Cortex of kidney (tissue), 1 donor: ENCODE measurements at places on chromosomes 11 and 22.

DNA sequence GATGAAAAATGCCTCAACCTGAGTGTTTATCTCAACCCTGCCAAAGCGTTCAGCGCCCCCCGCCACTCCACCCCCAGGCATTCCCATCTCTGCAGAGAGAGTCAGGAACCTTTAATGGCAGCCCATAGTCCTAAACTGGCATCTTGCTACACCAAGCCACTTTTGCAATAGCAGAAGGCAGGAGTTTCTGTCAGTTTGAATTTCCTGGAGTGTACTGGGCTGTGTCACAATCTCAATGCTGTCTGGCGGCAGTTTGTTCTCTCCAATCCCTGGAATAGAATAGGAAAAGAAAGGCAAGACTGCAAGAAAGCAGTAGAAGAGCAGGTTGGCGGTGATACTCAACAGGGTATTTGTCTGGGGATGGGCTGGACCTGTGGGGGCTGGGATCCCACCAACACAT is 32.9 kb upstream of the FLI1 start:
- no peak for DNase-seq

DNA sequence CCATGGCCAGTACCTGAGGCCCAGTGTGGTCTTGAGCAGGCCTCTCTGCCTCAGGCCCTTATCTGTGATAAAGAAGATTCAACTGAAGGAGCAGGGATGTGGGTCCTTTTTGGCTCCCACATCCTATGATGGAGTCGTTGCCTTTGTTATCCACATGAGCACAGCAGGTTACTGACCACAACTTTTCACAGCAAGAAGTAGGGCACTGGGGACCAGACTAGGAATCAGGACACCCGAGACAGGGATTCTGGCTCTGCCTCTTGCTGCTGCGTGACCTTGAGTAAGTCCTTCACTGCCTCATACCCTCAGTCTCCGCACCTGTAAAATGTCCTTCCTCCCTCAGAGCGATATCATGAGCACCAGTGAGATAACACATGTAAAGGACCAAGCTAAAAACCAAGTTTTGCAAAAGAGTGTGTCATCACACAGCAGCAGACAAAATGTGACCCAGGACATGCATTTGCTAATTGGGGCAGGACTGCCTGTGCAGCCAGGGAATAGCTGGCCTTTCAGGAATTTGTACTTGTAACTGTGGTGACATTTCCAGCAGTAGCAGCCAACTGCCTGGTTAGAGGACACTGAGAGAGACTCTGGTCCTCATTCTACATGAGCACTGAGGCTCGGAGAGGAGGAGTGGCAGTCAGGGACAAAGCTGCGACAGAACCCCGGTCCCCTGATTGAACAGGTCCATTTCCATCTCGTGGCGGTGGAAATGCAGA is 13.2 kb upstream of the SMIM35 start:
- DNase-seq, result no peak

DNA sequence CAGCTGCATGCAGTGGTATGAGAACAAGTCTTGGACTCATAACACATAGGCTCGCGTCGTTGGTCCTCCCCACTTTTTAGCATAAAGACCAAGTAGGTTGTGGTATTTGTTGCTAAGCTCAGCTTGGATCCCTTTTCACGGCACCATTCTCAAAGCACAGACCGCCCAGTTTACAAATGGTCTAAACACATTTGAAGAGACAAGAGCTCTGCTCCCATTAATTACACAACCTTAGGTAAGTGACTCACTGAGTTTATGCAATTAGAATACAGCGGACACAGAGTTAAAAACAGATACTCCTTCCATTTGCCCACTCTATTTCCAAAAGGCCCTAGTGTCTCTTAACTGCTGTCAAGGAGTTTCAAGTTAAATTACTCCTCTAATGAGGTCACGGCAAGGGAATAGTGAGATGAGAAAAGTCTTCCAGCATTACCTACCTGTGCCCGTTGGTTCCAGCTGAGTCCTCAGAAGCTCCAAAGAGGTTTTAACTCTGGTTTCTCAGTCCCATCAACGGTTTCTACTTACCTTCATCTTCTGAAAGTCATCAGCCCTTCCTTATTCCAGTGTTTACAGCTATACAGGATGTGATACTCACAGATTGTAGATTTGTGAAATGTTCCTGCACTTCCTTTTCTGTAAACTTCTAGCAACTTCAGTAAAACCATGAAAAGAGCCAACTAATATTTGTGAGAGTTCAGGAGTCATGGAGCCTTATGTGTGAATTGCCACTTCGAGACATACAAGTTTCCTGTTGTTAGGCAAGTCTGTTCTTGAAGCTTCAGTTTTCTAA is at the start of gene MS4A6A:
TSS of gene MS4A6A (minus strand) at position 543 of the 790 bp plus-strand sequence. CDS start 1,356 bp downstream, outside the sequence.
- no peak for DNase-seq

DNA sequence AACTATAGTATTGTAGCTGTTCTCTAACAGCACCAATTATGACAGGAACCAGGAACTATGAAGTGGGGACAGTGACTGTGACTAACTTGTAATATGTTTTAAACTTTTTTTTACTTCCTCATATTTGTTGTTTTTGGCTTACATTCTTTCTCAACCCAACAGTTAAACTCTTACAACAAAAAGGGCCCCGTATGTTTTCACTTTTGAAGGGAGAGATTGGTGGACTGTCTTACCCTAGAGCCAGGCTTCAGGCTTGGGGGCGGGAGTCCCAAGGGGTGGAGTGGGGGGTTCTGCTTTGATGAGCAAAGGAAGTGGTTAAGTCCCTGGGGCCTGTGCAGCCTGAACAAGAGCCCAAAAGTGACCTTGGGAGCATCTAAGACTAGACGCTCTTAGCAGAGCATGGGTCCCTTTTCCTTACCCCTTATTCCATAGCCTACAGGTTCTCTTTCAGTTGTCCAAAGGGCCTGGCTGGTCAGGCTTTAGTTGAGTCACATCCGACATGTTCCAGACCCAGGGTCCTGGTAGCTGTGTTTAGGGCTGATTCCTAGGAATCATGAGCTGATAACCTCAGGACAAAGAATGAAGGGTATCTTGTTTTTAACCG is 38.8 kb downstream of the STIM1 start:
- no peak for DNase-seq

GRCh38 chr22:22110548-22111266 is 128.1 kb upstream of the TOP3B start:
- no peak for DNase-seq

DNA sequence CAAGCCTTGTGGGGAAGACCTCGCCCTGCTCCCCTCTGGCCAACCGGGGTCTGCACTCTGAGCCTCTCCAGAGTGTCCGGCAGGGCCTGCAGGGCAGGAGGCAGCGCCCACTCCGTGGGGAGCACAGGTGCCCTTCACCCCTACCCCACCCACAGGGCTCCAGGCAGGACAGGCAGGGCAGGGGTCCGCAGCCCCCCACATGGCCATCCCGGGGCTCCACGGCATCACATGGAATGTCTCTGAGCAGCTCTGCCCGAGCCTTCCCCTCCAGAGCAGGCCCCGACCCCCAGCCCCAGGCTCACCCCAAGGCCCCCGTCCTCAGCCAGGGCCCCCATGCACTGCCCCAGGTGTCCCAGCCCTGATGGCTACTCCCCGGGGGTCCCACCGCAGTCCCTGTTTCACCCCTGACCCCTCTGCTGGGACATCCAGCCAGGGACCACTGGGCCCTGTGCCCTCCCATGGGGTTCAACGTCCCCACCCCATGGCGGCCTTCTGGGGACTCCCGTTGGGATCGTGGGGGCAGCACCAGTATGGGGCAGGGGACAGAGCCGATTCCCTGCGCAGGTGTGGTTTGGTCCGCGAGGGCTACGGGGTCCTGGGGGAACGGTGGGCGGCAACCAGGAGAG is 77.7 kb downstream of the BRD1 start:
- DNase-seq, result no peak

DNA sequence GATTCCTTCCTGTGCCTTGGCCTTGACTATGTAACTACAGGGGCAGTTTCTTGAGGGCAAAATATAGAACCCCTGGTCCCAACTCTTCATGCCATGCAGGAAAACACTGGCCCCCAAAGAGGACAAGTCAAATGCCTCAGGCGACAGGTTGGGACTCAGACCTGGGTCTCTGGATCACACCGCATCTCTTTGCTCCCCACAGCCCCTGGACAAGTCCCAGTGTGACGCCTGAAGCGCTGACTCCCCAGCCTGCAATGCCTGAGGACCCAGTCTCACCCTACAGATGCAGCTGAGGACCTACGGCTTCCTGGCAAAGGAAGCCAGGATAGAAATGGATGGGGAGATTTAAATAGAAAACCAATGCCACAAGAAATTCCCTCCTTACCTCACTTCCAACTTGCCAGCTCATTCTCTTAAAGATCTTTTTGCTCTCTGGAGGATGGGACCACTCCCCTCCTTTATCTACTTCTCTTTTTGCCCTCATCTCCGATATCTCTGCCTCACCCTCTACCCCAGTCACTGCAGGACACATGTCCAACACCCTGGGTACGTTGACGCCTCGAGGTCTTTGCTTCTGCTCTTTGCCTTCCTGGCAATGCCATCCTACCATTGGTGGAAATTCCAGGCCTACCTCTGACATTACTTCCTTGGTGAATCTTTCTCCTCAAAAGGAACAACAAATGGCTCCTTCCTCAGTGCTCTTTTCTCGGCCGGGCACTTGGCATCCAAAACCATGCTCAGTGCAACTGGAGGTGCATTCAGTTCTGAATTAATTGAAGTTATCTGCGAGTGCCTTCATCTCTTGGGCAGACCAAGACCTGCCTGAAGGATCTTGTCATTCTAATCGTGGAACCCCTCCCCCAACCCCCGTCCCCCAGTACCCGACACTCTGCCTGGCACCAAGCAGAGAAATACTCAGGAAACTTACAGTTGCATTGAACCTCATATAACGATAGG is 2.0 kb upstream of the PRDM11 start:
- DNase-seq, result no peak

GRCh38 chr11:19907008-19907579 is 194.5 kb downstream of the NAV2 start:
- no peak for DNase-seq

DNA sequence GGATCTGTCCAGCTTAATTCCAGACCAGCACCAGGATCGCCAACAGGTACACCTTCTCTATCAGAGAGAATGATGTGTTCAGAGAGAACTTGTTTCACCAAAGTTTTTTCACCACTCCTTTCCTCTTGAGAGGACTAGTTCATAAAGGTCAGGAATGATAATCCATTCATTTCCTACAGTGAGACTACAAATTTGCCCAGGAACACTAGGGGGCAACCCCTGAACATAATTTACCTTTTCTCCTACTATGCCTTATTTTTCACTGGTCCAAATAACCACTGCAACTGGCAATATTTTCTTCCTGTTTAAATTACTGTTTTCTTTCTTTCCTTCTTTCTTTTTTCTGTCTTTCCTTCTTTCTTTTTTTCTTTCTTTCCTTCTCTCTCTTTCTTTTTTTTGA is 22.5 kb downstream of the CAVIN3 start:
- no peak for DNase-seq

DNA sequence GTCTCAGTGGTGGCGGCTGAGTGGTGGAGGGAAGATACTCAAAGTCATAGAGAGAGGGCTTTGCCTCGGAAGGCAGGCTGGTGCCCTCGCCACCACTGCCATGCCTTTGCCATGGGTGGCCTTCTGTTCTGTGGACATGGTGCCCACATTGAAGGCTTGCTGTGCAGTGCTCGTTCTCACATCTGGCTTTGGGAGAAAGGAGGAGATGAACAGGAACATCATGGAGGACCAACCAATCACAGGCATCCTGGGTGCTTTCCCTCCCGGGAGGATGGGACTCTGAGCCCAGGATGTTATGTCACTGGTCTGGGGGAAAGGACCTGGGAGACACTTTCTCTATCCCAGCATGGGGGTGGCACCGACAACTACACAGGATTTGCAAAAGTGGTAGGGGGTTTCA is 82.3 kb upstream of the NARS2 start:
- no peak for DNase-seq

DNA sequence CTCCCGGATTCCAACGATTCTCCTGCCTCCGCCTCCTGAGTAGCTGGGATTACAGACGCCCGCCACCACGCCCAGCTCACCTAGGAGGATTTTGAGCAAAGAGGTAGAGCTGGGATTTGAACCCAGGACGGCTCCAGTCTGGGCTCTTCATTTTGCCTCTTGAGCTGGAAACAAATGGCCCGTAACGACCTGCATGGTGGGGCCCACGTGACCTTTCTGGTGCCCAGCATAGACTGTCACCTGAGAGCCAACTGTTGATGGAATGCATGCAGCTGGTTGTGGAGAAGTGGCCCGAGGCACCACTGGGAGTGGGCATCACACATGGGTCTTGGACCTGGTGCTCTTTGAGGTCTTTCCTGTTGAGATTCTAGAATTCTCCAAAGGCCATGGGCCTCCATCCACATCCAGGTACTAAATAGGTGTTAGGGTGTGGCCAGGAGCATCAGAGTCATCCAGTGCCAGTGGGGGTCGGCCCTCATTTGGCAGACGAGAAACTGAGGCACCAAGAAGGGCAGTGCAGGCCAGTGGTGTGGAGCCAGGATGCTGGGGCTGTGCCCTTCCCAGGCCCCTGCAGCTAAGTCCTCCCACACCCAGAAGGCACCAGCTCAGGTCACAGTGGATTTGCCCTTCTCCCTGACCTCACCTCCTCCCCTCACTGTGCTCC is 3.9 kb downstream of the ATF4 start:
- DNase-seq, result no peak
